ENCODE measurements at places on chromosomes 1 and 21.

GRCh38 chr1:29391362-29391880 lies 155.1 kb downstream of the PTPRU start:
- no peak for DNase-seq

GRCh38 chr1:44345187-44345775 lies 9.8 kb downstream of the ERI3 start:
- no peak for DNase-seq

DNA sequence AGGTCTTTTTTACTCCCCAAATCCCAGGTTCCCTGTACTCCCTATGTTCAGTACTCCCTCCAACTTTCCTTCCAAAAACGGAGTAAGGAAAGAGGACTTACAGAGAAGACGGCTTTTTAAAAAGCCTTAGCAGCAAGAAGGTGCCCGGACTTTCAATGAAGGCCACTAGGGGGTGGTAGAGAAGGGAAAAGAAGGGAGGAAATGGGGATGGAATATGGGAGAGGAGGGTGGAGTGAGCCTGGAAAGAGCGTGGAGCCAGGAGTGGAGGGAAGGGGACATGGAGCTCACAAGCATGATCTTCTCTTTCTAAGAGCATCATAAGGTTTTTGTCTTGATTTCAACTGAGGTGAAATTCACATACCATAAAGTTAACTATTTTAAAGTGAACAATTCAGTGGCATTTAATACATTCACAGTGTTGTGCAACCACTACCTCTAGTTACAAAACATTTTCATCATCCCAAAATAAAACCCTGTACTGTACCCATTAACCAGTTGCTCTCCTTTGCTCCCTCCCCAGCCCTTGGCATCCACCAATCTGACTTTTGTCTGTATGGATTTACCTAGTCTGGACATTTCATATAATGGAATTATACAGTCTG lies 129.9 kb downstream of the ZNF281 start:
- DNase-seq: no peak

DNA sequence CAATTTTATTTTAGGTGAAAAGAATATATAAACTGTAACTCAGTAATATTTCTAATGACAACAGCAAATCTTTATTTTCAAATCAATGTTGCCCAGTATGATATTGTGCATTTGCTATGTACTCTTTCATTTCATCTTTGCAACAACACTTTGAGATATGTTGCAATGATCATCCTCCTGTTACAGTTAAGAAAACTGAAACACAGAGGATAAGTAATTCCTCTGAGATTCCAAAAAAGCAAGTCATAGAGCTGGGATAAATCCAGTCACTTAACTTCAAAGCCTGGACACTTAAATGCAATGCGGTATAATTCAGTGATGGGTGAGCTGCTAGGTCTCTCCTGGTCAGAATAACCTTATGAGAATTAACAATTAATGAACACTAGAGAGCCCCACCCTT lies 48.6 kb upstream of the EXO1 start:
- no peak for DNase-seq

DNA sequence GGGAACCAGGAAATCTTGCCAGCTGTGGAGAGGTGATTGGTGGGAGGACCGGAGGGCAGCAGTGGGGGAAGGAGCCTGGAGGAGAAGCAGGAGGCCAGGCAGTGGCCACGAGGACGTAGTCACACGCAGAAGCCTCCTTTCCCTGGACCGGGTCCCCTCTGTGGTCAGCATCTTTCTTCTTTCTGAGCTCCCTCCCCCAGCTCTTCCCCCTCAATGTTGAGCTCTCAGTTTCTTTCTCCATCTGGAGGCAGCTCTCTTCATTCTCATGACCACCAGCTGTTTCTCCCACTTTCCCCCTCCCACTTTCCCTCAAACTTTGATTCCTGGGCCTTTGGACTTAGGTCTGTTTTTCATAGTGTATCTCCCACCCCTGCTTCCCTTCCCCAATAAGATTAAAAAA lies 18.3 kb downstream of the KIRREL1 start:
- DNase-seq: no peak

- DNase-seq: no peak
Measured at GRCh38 chr1:109598655-109599054, 20.8 kb downstream of the GNAT2 start.

- DNase-seq: peak; percentile 74
Measured at GRCh38 chr1:116667575-116668105, at the start of gene IGSF3. IGSF3 (minus strand) TSS chr1:116667733; CDS start chr1:116666326, 1,407 bp downstream.
